ENCODE measurements at places on chromosomes 1 and 21. TPM values are rescaled to one million over a fixed set of nuclear protein-coding genes. Genes with fewer than 3 reads are reported as not detected.

NEGR1 gene
- 0.14 TPM for total RNA-seq

DNA sequence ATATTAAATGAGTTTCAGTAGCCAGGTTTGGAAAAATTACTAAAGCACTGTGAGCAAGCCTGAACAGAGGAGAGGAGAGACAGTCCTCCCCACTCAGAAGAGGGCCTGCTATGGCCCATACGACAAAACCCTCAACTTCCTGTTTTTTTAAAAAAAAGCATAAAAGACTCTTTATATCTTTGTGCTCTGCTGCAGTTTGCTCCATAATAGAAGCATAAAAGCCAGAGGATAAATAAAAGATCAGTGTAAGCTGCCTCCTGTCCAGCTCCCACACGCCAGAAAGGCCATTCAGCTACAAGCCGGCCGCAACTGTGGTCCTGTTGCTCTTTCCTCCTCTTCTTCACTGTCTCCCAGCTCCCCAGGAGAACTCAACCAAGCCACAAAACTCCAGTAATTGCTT lies 37.8 kb downstream of the NID1 start:
- H3K4me1 ChIP-seq: no peaks in the 10 kb centered on the region
- peaks cover 55% of the 10 kb centered on the region for H3K36me3 ChIP-seq
- no peak for DNase-seq
- H3K27ac ChIP-seq: no peak overlapping the region
- H3K27me3 ChIP-seq: no peaks in the 10 kb centered on the region

DNA sequence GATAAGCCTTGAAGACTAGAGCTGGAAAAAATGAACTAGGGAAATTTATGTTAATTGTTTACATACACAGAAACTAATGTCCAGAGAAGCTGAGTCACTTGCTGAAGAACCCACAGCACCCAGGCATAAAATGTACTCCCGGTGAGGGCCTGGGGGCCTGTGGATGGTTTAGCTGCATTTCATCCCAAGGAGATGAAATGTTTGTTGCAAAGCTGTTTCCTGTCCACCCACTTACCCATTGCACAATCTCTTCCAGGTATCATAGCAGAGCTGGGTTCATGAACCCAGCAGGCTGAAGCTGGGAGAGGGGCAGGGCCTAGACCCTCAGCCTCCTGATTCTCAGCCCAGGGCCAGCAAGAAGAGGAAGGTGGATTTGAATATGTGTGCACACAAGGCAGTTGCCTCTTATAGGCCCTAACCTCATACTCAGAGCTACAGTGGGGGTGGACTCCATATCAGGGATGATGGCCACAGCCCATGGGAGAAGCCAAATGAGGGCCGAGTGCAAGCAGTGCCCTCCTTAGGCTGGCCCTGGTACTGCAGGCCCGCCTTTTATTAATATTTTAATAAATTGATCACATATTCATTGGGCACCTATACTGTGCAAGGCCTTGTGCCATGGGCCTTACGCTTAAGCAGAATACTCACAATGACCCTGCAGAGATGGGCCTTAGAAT lies 110.8 kb downstream of the LACTBL1 start:
- H3K27ac ChIP-seq: no peak overlapping the region
- no peak overlapping the region for H3K4me3 ChIP-seq
- DNase-seq: no peak
- H3K4me1 ChIP-seq: no peaks in the 10 kb centered on the region
- H3K36me3 ChIP-seq: no peaks in the 10 kb centered on the region
- H3K27me3 ChIP-seq: no peaks in the 10 kb centered on the region

VWA1 gene
- 22.8 TPM for total RNA-seq

- no peaks in the 10 kb centered on the region for H3K27me3 ChIP-seq
- H3K4me3 ChIP-seq: no peak overlapping the region
- no peaks in the 10 kb centered on the region for H3K36me3 ChIP-seq
These were observed 90.0 kb downstream of the NOS1AP start for GRCh38 chr1:162159515-162159914.

DNA sequence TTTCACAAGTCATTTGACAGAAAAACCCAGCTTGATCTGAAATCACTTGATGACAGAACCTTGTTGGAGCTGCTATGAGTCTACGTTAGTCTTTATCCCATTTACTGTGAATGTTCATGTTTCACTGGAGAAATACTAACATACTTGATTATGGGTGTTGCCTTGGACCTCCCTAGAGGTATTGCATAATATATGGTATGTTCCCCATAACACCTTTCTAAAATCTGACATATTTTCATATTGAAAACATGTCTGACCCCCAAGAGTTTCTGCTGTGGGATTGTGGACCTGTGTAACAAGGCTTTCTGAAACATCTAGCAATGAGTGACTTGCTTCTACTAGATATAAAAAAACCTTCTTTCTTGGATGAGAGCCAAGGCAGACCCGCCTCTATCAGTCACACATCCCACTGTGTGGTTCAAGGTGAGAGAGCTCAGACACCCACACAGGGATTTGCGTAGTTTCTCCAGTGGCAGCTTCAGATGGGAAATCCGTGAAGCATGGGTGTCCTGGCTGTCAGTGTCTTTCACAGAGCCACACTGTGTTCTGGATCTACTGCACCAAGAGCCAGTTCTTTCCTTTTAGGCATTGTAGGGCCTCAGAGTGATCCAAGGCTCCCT lies 4.6 kb downstream of the NENF start:
- H3K27ac ChIP-seq: no peak overlapping the region
- H3K4me3 ChIP-seq: no peak overlapping the region
- H3K27me3 ChIP-seq: no peaks in the 10 kb centered on the region
- no peaks in the 10 kb centered on the region for H3K4me1 ChIP-seq

DNA sequence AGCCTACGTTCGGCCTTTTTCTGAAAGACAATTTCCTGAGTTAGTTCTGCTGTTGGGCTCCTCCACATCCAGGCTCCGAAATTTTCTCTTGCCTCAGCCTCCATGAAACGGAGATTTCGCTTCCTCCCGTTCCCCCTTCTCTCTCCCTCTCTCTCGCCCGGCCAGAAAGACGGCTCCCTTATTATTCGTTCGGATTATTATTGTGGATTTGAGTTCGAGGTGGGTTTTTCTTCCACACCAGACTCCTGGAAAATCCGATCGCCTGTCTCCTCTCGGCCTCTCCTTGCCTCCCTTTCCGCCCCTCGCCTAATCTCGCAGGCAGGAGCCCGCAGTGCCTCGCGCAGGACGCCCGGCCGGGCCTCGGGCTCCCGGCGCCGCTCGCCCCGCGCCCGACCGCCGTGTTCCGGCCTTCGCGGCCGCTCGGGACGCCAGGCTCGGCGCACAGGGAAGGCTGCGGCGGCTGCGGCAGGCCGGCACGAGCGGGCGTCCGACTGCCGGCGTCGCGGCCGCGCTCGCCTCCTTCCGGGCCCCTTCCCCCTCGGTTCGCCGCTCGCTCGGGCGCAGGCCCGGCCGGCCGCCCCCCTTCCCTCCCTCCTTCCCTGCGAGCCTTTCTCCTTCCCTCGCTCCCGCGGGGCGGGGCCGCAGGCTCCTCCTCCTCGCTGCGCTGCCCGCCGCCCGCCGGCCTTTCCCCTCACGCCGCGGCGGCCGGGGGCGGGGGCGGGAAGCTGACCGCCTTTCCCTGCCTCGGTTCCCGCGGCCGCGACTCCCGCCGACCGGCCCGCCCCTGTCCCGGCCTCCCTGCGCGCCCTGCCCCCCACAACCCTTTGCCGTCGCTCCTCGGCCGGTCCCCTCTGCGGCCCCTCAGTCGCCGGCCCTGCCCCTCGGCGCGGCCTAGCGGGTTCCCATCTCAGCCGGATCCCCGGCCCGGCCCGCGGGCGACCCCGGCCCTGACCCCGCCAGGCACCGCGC lies at the start of gene ARHGEF11:
Gene ARHGEF11 (minus strand): TSS at position 493 of the 969 bp plus-strand sequence. CDS start 1,412 bp downstream, outside the sequence.
- no peaks in the 10 kb centered on the region for H3K36me3 ChIP-seq
- H3K4me3 ChIP-seq: peak within 1 kb of the TSS; percentile 84
- no peaks in the 10 kb centered on the region for H3K27me3 ChIP-seq
- peak within 1 kb of the TSS; percentile 91 for H3K27ac ChIP-seq
- H3K4me1 ChIP-seq: peaks cover 12% of the 10 kb centered on the region

DNA sequence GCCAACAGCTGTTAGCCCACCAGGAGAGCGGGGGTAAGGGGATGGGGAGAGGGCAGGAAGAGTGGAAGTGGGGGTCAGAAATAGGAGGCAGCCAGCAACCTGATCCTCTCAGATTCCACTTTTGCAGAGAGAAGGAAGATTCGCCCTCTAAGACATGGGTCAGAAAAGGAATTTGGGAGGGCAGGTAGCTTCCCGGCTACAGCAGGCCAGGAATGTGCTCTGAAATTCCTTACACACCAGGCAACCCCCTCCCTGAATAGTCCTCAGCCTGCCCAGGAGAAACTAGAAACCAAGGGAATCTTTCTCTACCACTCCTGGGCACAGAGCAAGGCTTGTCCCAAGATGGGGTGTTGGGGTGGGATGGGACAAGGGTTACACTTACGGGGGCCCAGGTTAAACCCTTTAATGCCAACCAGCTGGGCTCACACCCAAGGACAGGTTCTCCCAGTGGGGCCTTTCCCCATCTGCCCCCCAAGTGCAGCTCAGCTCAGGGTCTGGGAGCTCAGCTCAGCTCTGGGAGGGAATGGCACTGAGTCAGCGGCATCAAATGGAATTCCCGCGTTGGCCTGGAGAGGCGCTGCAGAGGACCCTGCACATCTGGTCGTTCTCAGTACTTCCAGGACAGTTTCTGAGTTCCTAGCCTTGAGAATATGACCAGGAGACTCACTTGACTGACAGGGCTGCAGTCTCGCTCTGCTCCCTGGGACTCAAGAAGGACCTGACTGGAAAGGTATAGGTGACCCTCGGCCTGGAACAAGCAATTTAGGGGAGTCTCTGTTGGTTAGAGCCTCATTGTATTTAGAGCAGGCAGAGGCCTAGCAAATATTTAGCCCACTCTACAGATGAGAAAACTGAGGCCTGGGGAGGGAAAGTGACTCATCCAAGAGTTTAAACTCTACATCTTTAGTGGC lies 761 bp downstream of the TNNT2 start:
- peaks cover 4% of the 10 kb centered on the region for H3K27me3 ChIP-seq
- no peak for DNase-seq
- H3K4me1 ChIP-seq: no peaks in the 10 kb centered on the region
- no peaks in the 10 kb centered on the region for H3K36me3 ChIP-seq

GRCh38 chr1:228445490-228445842 lies 28.8 kb upstream of the TRIM17 start:
- peaks cover 8% of the 10 kb centered on the region for H3K4me1 ChIP-seq
- DNase-seq: no peak
- H3K27ac ChIP-seq: no peak overlapping the region
- H3K36me3 ChIP-seq: no peaks in the 10 kb centered on the region
- peak overlapping the region; percentile 6 for H3K4me3 ChIP-seq
- no peaks in the 10 kb centered on the region for H3K27me3 ChIP-seq

RSPH1 gene
- 0.17 TPM for total RNA-seq

C1orf185 gene
- total RNA-seq: not detected

GRCh38 chr1:175254190-175254589 lies 61.6 kb upstream of the KIAA0040 start:
- no peaks in the 10 kb centered on the region for H3K36me3 ChIP-seq
- H3K27ac ChIP-seq: no peak overlapping the region
- no peaks in the 10 kb centered on the region for H3K4me1 ChIP-seq
- DNase-seq: no peak
- no peak overlapping the region for H3K4me3 ChIP-seq
- no peaks in the 10 kb centered on the region for H3K27me3 ChIP-seq

GPR25 gene
- 0.08 TPM for total RNA-seq

DNA sequence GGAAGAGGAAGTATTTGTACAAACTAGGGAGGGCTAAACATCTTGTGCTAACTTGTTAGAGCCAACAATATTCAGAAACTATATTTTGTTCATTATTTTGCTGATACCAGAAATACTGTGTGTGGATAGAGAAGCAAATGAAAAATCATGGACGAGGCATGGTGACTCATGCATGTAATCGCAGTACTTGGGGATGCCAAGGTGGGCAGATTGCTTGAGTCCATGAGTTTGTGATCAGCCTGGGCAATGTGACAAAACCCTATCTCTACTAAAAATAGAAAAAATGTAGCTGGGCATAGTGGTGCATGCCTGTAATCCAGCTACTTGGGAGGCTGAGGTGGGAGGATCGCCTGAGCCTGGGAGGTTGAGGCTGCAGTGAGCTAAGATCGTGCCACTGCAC lies 13.4 kb downstream of the LRRC41 start:
- DNase-seq: no peak
- H3K4me3 ChIP-seq: no peak overlapping the region
- no peaks in the 10 kb centered on the region for H3K4me1 ChIP-seq
- peaks cover 20% of the 10 kb centered on the region for H3K36me3 ChIP-seq
- H3K27me3 ChIP-seq: no peaks in the 10 kb centered on the region
- H3K27ac ChIP-seq: no peak overlapping the region

DNA sequence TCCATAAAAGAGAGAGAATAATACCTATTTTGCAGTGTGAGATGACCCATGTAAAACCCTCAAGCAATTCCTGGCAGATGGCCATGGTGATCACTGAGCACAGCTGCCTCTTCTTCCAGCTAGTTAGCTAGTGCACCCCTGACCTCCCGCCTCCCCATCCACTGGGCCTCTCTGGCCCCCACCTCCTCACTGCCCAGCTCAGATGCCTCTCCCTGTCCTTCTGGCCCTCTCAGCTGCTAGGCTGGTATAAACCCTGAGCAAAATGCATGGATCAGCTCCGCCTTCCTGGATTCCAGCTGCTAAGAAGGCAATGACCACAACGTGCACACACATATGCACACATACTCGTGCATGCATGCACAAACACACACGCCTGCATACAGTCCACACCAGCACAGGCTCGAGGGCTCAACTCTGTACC lies 117.2 kb downstream of the DMRTB1 start:
- DNase-seq: no peak
- no peak overlapping the region for H3K27ac ChIP-seq

DNA sequence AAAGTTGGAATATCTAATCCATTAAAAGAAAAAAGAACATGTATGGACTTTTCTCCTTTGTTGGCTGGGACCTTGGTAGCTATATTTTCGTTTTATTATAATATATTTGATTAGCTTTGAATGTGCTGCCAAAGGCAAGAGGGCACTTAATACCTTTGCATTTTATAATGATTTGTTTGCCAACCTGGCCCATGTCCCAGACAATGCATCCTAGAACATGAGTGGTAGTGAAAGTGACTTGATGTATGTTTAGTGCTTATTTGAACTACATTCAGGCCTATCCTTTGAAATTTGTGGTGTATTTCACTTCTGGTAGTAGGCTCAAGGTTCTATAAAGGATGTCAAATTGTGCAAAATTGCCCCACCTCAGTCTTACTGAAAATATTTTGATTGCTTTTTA lies 25.9 kb downstream of the CACHD1 start:
- no peaks in the 10 kb centered on the region for H3K36me3 ChIP-seq
- peaks cover 4% of the 10 kb centered on the region for H3K4me1 ChIP-seq
- DNase-seq: no peak

KCNA2 gene
- not detected for total RNA-seq

DNA sequence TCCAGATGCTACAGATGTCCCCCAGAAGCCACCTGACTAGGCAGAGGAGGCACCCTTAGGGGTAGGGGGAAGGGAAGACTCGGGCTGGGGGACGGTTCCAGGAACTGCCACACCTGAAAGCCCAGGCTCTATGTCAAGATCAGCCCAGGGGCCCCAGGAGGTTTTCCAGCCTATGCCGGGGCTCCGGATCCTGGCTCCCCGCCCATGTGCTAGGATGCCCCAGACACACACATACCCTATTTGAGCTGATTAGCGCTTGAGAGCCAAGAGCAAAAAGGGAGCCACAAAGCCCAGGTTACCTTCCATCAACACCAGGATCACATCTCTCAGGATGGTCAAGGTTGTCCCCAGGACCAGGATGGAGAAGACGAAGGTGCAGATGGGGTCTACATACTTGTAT lies 4.5 kb downstream of the SLC30A2 start:
- peaks cover 9% of the 10 kb centered on the region for H3K4me1 ChIP-seq
- H3K36me3 ChIP-seq: no peaks in the 10 kb centered on the region
- H3K27ac ChIP-seq: no peak overlapping the region
- no peak for DNase-seq

- no peaks in the 10 kb centered on the region for H3K36me3 ChIP-seq
- DNase-seq: no peak
- peaks cover 2% of the 10 kb centered on the region for H3K4me1 ChIP-seq
- H3K27ac ChIP-seq: no peak overlapping the region
- no peaks in the 10 kb centered on the region for H3K27me3 ChIP-seq
- H3K4me3 ChIP-seq: no peak overlapping the region
These were observed 176.8 kb upstream of the USP25 start for GRCh38 chr21:15552914-15553494.

PRRX1 gene
- under 0.01 TPM for total RNA-seq

All from liver (tissue), 10 donors.